ENCODE measurements at places on chromosomes 7 and 10.

DNA sequence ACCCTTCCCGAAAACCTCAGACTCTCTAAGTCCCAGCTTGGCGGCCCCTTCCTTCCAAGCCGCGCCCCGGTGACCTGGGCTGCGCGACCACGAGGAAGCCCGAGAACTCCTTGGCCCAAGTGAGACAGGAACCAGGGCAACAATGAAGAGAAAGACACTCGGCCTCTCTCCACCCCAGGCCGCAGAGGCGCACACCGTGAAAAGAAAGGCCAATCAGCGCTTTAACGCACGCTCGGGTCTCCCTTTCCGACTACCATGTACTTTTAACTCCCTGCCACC, 166.4 kb upstream of the PPP1R3A start:
- no peak for DNase-seq

GRCh38 chr10:77296534-77297392, 340.8 kb downstream of the KCNMA1 start:
- DNase-seq: no peak

- DNase-seq: no peak
Observed at GRCh38 chr10:11083051-11083450, 65.4 kb downstream of the CELF2 start.

DNA sequence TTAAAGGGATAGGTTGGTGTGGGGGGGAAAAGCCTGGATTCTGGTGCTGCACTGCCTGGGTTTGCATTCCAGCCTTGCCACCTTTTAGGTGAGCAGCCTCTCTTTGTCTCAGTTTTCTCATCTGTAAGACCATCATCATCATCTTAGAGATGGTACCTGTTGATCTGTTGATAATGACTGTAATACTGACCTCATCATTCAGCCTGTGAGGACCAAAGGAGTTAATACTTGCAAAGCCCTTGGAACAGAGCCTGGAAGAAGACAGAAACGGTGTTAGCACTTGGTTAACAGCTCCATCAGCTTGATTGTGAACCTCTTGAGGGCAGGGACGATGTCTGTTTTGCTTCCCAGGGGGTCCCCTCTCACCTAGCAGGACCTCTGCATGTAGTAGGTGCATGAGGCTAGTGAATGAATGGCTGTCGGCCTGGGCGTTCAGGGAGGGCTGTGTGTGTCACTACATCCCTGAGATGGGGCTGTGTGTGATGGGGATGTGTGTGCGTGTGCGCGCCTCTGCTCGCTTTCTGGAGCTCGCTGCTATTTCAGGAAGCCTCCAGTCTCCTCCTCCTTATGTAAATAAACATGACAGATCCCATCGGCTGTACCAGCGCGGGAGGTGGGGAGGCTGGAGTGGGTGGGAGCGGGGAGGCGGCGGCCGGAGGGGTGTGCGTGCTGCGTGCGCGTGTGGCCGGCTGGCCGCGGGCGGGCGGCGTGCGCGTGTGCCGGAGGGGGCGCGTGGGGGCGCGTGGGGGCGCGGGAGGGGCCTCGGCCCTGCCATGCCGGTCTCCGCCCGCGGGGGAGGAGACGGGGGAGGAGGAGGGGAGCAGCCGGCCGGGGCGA, 61.2 kb downstream of the NEURL1 start:
- peak; percentile 9 for DNase-seq

DNA sequence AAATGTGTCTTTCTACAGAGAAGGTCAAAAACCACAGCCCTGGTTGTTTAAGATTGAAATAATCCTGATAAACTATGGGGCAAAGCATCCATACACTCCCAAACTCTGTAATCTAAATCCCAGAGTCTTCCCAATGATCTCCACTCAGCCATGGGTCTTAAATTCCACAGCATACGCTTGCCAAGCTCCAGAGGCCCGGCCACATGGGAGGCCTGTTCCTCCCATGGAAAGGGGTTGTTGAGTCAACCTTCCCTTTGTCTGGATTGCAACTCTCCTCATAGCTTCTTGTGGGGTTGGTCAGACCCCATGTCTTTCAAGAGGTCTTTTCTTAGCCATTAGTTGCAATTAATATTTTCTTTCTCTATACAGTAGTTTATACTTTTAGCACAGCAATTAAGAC, 718 bp upstream of the STEAP4 start:
- no peak for DNase-seq

DNA sequence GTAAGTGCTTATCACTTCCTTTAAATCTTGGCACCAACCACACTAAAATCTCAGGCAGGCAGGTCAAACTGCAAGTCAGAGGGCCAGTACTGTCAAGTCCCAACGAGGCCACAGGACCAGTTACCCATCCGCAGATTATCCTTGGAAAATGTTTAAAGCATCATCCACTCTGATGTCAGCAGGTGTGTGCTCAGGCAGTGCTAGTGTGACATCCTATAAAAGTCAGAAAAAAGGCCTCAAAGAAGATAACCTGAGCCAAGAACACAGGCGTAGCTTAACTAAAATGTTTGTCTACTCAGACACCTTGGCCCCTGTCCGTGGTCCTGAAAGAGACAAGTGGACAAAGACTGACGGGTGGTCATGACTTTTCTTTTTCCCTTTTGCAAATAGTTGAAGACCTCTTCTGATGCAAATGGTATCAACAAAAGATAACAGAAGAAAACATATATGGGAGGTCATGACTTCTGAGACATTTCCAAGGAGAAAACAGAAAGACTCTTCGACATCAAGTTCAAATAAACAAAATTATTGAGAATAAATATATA, 309.3 kb downstream of the KCNMA1 start:
- DNase-seq: no peak

DNA sequence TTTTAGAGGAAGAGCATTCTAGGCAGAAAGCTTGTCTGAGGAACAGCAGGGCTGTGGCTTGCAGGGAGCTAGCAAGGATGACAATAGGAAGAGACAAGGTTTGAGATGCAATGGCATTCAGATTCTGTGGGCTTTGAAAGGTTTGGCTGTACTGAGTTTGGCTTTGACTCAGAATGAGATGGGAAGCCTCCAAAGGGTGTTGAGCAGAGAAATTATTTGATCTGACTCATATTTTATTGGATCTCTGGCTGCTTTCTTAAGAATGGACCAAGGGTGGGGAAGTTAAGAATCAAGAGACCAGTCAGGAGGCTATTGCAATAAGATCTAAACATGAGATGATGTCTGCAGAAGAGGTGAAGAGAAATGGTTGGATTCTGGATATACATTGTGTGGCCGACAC, 273.2 kb downstream of the CDK14 start:
- no peak for DNase-seq

DNA sequence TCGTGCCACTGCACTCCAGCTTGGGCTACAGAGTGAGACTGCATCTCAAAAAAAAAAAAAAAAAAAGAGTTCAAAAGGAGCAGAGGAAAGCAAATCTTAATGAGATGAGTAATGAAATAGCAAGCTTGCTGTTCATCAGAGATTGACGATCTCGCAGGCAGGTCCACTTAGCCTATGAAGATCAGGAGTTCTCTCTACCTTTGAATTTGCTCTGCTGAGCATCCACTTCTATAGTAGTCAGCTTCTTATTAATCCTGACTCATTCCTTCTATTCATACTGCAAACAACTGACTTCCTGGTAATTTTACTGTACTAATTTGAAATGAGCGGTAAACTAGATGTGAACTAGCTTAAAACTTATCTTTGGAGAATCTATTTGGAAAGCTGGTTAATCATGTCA, 1014.6 kb downstream of the GATA3 start:
- DNase-seq: no peak

DNA sequence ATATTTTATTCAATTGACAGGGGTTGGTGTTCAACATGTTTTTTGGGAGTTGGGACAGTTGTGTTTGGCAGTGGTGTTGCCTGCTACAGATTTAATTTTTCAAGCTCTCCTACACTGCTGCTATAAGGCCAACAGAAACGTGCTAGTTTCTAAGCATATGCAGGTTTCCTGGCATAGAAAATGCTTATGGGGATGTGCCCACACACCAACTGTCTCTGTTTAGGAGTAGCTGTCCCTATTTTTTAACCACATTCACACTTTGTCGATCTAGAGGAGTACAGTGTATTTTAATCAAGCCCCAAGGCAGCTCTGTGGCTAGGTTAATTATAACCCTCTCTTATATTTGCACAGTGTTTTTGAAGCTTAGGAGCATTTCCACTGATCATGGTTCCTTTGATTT, 28.6 kb downstream of the TMEM178B start:
- no peak for DNase-seq

All from anterior cingulate cortex (tissue), 58 donors.